ENCODE measurements at places on chromosomes 2 and 18.

GRCh38 chr2:42314892-42315468, 46.0 kb downstream of the COX7A2L start:
- DNase-seq, result no peak

DNA sequence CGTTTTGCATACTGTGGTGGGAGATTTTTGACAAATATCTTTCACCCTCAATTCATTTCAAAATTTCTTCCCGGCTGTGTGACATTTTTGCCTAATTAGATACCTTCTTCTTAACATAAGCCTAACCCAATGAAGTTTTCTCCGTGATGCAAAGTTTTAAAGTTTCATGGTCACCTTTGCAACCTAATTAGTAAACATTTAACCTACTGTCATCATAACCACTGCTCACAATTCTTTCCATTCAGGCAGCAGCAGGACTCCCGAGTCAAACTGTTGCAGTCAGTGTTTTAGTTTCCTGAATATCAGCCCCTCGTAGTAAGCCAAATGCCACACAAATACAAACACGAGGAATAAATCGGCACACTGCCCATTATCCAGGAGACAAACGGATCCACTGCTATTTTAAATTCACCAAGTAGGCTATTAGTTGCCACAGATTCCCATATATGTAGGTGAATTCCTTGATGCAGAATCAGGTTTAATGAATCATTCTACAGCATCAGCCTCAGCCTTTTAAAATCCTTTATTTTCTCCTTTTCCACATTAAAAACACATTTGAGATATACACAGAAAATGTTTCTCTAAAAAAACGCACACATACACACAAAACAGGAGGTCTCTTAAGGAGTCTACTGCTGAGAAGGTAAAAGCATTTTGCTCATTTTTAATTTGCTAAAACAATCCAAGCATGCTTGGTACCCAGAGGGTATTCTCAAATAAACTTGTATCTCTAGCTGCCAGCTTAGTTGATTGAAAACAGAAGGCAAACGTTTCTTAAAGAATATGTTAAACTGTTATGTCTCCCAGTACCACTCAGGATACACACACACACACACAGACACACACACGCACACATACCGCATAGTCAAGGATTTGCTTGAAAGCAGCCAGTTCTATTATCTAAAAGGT, 106.5 kb upstream of the KCTD1 start:
- no peak for DNase-seq

- DNase-seq, result no peak
These were observed 43.1 kb downstream of the HPCAL1 start for GRCh38 chr2:10345813-10346212.

DNA sequence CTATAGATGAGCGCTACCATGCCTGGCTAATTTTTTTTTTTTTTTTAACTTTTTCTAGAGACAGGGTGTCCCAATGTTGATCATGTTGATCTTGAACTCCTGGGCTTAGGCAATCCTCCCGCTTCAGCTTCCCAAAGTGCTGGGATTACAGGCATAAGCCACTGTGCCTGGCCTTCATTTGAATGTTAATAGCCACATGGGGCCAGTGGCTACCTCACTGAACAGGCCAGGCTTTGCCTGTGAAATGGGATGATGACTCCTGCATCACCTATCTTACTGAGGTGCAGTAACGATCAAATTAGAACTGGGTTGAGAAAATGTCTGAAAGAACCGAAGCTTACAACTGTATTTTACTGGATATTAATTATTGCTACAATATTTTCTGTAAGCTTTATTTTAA, 278.7 kb downstream of the TCF4 start:
- no peak for DNase-seq

DNA sequence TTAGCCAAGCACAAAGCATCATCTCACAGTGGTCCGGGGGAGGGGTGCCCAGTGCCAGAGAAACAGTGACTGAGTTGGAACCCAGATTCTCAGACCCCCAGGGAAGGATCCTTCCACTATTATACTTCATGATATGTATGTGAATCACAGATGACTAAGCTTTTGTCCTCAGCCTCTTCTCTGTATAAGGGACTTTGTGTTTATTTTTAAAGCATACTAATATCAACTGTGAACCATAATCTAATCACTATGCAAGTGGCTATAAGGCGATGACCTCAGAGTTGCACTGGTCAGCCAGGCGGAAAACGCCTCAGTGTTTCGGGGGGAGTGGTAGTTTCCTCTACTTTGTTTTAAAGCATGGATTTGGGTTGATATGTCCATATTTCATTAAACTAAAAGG, 160.4 kb upstream of the TMEM200C start:
- DNase-seq, result no peak

- DNase-seq, result peak; percentile 61
These were observed 286.8 kb downstream of the MYCN start for GRCh38 chr2:16226943-16227664.

GRCh38 chr2:180927030-180927686, 53.2 kb upstream of the UBE2E3 start:
- no peak for DNase-seq

GRCh38 chr2:199465390-199465789, 7.7 kb upstream of the SATB2 start:
- no peak for DNase-seq

DNA sequence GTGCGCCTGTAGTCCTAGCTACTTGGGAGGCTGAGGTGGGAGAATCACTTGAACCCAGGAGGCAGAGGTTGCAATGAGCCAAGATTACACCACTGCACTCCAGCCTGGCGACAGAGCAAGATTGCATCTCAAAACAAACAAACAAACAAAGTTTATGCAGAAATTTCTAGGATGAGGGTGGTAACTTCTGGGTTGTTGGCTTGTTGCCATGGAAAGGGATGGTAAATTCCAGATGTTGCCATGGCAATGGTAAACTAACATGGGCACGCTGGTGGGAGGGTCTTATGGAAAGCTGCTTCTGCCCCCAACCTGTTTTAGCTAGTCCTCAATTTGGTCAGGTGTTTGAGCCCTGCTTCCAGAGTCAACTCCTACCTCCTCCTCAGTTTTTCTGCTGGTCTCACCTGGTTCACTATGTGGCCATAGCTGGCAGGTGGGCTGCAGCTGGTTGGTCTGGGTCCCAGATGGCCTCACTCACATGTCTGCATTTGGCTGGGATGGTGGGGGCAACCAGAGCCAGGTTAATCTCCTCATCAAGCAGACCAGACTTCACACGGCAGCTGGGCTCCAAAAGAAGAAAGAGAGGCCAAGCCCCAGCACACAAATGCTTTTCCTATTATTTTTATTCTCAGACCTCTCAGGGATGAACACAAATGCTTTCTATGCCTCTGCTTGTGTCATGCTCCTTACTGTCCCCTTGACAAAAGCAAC, 26.6 kb upstream of the TEX44 start:
- no peak for DNase-seq

DNA sequence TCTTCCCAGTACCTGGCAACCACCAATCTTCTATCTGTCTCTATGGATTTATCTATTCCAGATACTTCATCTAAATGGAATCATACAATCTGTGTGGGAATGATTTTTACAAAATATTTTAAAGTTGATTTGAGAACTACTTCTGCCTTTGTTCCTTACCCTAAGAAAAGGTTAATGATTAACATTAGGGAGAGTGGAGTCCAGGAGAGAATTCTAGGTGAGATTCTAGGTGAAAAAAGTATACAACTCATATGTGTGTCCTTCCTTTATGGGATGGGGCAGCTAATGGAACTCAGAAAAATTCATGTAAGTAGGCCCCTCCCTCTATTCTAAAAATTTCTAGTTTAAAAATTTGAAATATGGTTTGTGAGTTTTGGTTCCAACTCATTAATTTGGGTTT, 35.9 kb upstream of the WDSUB1 start:
- DNase-seq, result no peak

GRCh38 chr2:233247116-233247515, 4.4 kb upstream of the ATG16L1 start:
- no peak for DNase-seq

DNA sequence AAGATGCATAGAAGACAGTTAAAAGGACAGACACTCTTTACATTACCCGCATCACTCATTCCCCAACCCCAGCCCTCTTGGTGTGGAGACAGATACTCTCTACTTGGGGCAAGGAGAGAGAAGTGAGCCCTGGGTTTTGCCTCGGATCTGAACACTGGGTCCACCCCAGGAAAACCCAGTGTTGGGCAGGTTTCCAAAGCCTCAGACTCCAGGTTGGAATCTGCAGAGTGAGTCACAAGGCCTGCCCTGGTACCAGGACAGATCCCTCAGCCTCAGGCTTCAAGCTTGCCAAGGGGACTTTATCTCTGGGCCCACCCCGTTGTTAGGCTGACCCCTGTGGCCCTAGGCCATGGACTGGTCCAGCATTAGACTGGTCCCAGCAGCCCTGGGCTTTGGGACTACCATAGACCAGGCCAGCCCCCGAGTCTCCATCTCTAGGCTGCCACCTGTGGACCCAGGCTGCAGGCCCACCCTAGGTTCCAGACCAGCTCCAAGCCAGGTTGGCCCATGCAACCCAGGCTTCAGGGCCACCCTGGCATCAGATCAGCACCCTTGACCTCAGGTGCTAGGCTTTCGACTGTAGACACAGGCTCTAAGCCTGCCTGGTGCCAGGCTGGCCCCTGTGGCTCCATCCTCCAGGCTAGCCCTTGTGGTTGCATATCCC, 112.8 kb downstream of the GULP1 start:
- no peak for DNase-seq

DNA sequence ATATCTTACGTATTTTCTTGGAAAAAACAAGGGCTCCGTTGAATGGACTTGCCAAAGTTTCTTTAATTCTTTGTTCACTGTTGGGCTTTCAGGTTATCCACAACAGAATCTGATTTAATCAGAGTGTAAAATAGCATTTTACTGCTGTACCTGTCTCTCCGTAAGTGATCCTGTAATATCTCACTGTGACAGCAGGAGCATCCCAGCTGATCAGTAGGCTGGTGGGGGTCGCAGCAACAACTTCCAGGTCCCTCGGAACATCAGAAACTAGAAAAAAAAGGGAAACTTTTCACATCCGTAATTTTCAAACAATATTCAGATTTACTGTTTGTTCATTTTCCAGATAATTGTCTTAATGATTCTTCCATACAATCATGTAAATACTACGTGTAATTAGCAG, 51.2 kb downstream of the FN1 start:
- DNase-seq, result no peak

- DNase-seq, result no peak
These were observed 387.9 kb upstream of the MYT1L start for GRCh38 chr2:2719015-2719414.

DNA sequence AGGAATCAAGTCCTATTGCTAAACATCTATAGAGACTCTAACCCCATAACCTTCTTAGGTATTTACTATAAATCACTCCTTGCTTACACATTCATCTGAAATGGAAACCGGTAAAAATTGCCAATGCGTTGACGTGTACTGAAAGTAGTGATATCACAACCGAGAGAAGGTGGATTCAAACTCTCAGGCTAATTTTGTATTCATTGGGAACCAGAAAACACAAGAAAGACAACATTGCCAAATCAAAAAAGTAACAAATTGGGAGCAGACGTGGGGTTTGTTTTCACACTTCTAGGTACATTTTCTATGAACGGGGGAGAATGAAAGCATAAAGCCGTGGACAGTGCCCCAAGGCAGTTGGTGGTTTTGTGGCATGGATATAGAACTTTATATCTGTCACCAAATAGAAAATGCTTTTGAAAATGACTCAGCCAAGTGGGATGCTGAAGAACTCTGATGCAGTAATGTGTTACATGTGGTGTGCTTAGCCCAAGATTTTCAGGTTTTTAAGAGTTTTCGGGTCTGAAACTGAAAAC, 155.1 kb upstream of the RASGRP3 start:
- no peak for DNase-seq

DNA sequence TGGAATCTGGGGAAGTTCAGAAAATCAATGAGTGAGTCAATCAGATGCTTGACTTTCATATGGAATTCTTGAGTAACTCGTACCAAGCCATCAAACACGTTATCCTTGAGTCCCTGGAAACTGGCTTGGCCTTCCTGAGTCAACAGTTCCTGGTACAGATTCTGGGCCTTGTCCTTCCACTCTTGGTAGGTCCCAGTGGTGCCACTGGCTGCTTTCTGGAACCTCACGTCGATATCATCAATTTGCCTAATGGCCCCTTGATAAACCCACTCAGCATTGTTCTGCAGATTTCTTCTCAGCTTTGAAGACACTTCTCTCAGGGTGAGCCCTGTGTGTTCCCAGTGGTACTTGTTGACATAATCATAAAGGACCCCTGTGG, 41.1 kb downstream of the APOB start:
- no peak for DNase-seq

GRCh38 chr2:179422037-179422643, 157.5 kb upstream of the SESTD1 start:
- no peak for DNase-seq

- no peak for DNase-seq
These were observed 56.8 kb downstream of the MRPL33 start for GRCh38 chr2:27828305-27828704.

GRCh38 chr2:104871649-104871971, 17.7 kb downstream of the POU3F3 start:
- peak; percentile 24 for DNase-seq

GRCh38 chr18:58761970-58762780, 90.9 kb downstream of the MALT1 start:
- no peak for DNase-seq

- no peak for DNase-seq
These were observed 32.3 kb downstream of the PLB1 start for GRCh38 chr2:28528206-28528605.

DNA sequence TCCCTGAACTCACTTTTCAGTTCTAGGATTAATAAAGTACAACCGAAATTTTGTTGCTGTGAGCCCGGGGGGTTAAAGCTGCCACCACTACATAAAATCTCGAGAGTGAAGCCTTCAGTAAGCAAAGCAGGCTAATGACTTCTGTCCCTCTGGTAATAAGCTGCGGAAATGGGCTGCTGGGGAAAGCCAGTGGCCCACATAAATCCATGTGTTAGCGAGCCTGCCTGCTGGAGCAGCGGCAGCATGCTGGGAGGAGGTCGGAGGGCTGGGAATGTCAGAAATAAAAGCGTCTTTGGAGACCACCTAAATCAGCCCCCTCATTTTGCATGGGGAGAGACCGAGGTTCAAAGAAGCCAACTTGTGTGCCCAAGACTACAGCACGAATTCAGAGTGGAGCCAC, 371.7 kb downstream of the TNS1 start:
- no peak for DNase-seq

- no peak for DNase-seq
These were observed 27.6 kb downstream of the STK17B start for GRCh38 chr2:196143730-196144131.

GRCh38 chr18:924987-925386, 20.3 kb downstream of the ADCYAP1 start:
- no peak for DNase-seq

GRCh38 chr2:99085421-99085820, 56.1 kb upstream of the C2orf15 start:
- no peak for DNase-seq

- DNase-seq, result no peak
These were observed 16.1 kb upstream of the GNAL start for GRCh38 chr18:11672846-11673454.

GRCh38 chr18:68699043-68699442, 15.9 kb downstream of the TMX3 start:
- no peak for DNase-seq

GRCh38 chr2:238117199-238118154, 17.3 kb downstream of the ESPNL start:
- DNase-seq, result no peak

- DNase-seq, result no peak
These were observed 89.5 kb downstream of the COL6A3 start for GRCh38 chr2:237324405-237324831.

GRCh38 chr2:217530392-217531090, 472.3 kb downstream of the TNS1 start:
- DNase-seq, result no peak
